DMS79 (cell line): ENCODE measurements at places on chromosomes 12 and 14.

- no peak for DNase-seq
These were observed 46.3 kb downstream of the PPHLN1 start for GRCh38 chr12:42372154-42372791.

DNA sequence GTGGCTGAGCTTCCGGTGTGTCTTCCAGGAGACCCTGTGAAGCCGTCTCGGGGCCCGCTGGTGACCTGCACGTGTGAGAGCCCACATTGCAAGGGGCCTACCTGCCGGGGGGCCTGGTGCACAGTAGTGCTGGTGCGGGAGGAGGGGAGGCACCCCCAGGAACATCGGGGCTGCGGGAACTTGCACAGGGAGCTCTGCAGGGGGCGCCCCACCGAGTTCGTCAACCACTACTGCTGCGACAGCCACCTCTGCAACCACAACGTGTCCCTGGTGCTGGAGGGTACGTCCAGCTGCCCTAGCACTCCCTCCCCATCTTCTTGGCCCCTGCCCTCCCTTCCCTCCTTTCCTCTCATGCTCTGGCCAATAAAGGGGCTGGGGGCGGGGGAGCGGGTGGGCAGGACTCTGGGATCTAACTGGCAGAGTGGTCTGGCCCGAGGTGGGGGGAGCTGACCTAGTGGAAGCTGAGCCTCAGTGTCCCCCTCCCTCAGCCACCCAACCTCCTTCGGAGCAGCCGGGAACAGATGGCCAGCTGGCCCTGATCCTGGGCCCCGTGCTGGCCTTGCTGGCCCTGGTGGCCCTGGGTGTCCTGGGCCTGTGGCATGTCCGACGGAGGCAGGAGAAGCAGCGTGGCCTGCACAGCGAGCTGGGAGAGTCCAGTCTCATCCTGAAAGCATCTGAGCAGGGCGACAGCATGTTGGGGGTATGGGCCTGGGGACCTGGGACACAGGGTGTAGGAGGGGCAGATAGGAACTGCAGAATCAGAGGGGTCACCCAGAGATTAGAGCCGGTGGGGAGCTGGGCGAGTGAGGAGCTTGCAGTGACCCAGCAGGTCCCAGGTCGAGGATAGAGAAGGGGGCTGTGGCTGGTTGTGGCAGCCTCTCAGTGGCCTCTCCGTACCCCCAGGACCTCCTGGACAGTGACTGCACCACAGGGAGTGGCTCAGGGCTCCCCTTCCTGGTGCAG, 6.0 kb downstream of the ACVRL1 start:
- no peak for DNase-seq

GRCh38 chr12:107731366-107731765, 29.6 kb downstream of the PRDM4 start:
- no peak for DNase-seq

DNA sequence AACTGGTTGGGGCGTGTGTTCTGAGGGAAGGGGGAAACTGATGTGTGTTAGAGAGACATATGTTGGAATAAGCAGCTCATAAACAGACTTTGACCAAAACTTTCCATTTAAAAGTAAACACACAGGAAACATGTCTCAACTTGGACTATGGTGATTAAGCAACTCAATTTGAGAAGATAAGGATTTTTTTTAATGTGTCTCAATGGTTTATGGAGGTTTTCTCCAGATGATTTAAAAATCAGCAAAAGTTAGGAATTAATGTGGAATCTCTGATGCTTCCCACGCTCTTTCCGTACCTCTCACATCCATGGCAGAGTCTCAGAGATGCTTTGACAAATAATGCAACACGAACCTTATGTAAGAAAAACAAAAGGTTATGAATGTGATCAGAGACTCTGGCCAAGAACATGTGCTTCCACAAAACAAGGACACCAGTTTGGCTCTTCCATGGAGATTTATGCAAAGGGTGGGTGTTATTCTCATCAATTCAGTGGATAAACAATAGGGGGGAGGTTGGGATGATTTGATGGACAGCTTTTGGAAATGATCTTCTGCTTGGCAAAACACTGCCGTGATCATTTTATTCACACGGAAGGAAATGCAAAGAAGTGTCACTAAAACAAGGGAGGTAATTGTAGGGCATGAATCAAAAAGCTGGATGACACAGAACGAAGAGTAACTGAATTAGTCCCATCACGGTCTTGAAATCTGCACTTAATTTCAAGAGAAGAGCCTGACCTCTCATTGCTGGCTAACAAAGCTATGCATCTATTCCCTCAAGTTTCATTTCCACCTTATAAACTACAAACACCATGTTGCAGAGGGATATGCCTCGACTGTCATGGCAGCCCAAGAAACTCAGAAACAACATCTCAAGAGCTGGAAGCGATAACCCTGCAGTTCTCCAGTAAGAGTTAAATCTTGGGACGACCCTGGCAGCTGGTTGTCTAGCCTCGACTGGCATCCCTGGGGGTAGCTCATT, 76.5 kb downstream of the FOXN3 start:
- no peak for DNase-seq

GRCh38 chr12:51005030-51005429, 21.2 kb downstream of the SLC11A2 start:
- DNase-seq, result no peak

DNA sequence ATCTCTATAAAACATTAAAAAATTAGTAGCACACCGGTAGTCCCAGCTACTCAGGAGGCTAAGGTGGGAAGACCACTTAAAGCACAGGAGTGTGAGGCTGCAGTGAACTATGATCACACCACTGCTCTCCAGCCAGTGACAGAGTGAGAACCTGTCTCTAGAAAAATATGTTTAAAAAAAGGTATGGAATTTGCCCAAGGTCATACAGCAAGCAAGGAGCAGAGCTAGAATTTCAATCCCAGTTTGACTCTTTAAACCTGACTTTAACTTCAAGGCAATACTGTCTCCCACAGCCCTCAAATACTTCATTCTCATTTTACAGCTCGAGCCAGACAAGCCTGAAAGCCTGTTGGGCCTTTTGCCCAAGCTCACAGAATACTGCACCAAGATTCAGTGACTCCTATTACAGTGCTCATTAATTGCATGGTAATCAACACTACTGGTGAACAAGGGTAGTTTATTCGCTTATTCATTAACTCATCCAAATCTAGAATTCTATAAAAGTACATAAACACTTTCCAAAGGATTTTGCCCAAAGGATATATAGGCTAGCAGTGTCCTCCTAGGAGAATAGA, 8.0 kb downstream of the HECTD4 start:
- DNase-seq, result no peak

GRCh38 chr14:101174522-101174838, 271.0 kb upstream of the RTL1 start:
- peak; percentile 94 for DNase-seq

DNA sequence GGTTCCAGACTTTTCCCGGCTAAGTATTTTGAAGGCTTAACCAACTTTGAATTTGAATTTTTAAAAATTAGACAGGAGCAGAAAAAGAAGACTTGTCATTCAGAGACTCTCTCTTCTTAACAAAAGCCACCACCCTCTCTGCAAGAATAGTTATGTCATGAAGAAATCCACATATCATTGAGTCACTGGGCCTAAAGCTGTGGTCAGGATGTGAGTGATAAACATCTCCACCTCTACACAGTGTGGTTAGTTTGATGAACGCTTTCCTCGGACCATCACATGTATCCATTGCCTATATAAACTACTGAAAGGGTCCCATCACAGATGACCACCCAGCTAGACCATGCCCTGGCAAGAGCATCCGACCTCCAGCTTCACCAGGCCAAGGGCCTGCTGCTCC, 226.1 kb downstream of the KSR2 start:
- no peak for DNase-seq

DNA sequence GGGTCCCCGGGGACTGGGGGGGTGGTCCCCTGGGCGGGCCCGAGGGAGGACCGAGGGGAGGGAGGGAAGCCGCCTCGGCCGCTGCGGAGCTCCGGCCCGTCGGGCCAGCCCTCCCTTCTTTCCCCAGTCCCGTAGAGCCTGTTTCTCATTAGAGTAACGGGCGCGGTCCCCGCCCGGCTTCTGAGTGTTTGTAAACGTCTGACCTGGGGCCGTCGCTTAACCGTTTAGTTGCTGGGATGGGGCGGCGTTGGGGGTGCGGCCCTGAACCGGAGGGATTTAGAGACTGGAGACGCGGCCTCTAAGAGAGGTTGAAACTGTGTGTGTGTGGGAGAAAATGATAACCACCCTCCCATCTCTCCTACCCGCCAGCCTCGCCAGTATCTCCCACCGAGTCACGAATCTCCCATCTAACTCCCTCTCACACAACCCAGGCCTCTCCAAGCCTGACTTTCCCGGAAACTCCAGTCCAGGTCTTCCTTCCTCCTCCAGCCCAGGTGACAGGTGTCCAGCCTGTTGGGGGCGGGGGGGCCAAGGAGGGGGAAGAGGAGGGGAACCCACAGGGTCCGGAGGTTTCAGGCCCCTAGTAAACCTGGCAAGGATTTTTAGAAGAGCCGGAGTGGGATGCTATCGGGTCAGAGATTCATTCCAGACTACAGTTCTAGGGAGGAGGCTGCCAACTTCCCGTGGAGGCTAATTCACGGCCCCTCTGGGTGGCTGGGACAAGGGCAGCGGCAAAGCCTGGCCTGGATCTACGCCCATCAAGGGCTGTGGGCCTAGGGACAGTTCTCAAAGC, 1.1 kb upstream of the NFATC4 start:
- peak; percentile 100 for DNase-seq
